ENCODE measurements at places on chromosomes 1 and 21. TPM values are rescaled to one million over a fixed set of nuclear protein-coding genes. Genes with fewer than 3 reads are reported as not detected.

- DNase-seq: no peak
Measured at GRCh38 chr1:145758116-145758515, 38.8 kb downstream of the CD160 start.

Gene KDF1
- total RNA-seq: not detected

- DNase-seq: no peak
Measured at GRCh38 chr1:209659909-209660308, 7.7 kb upstream of the LAMB3 start.

DNA sequence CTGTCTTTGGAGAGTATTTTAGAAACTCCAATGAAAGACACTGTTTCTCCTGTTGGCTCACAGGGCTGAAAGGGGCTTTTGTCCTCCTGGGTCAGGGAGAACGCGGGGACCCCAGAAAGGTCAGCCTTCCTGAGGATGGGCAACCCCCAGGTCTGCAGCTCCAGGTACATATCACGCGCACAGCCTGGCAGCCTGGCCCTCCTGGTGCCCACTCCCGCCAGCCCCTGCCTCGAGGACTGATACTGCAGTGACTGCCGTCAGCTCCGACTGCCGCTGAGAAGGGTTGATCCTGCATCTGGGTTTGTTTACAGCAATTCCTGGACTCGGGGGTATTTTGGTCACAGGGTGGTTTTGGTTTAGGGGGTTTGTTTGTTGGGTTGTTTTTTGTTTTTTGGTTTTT is 58.5 kb downstream of the LACTBL1 start:
- DNase-seq: no peak

All from LHCN-M2 (cell line).